NCI-H1930 (cell line): ENCODE measurements at places on chromosomes 5 and 9.

DNA sequence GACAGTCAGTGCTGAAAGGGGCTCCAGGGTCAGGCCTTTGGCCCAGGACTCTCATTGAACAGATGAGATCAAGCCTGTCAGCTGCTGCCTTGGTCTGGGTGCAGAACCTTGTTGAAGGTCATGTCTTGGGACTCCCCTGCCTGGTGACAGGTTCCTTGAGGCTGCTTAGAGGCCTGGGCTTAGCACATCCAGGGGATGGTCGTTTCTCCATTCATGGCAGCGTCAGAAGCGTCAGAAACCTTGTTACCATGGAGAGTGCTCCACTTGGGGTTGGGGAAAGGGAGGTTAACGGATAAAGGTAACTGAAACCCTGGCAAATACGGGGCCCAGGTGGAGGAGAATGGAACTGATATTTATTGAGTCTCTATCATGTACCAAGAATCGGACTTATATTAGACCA, 8.8 kb downstream of the ARPC5L start:
- no peak for DNase-seq

- DNase-seq, result no peak
Measured at GRCh38 chr9:125405938-125406809, 144.5 kb downstream of the GAPVD1 start.

- no peak for DNase-seq
Measured at GRCh38 chr9:28518439-28518838, 945.2 kb upstream of the C9orf72 start.

DNA sequence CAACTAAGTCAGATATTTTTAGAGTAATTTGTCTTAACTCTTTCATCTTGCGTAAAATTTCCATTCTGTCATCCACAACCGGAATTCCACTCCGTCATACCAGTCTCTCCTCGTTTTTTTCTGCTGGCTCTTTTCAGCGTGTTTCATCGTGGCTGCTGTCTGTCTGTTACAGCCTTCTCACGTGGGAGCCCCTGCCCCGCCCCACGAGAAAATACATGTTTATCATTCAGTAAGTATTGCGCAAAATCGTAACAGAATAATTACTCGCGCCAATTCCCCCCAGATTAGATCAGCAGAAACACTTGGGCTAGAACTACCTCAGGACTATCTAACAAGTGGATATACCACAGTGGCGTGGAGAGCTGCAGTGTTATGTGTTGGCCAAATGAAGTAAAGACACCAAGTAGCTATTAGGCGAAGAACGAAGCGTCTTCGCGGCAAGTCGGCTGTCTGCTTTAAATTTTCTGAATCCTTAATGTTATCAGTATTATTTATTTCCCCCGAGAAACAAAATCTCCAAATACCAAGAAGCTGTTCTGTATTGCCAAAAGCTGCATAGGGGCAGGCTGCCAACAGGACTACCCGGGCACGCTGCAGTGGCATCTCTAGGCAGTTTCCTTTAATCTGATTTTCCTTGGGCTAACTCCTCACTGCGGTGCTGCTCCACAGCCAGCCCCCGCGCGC, 566 bp upstream of the FOCAD start:
- DNase-seq, result no peak

DNA sequence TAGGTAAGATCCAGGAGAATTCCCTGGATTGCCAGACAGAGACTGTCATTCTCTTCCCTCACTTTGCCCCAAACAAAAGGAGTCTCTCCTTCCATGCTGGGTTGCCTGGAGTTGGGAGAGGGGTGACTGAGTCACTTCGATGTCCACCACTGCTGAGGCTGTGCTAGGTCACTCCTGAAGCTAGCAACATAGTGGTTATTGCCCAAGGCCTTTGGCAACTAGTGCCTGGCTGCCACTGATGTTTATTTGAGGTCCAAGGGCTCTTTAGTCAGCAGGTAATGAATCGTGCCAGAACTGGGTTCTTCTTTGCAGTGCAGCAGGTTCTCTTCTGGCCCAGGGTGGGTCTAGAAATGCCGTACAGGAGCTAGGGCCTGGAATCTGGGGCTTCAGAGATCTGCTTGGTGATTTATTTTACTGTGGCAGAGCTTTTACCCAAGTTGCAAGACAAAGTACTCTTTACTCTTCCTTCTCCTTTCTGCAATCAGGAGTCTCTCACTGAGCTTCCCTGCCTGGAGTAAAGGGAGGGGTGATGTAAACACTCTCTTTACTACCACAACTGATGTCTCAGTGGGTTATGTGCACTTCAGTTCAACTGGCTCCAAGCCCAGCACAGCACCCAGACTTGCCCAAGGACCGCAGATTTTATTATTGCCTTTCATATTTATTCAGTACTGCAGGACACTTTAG, 155.7 kb upstream of the SH3GL2 start:
- no peak for DNase-seq

- DNase-seq, result peak; percentile 31
Measured at GRCh38 chr5:179907556-179908324, at the start of gene TBC1D9B. Gene TBC1D9B (minus strand): TSS chr5:179907897. CDS start chr5:179907821, 76 bp downstream.

GRCh38 chr5:17218353-17219005, 1.0 kb downstream of the BASP1 start:
- DNase-seq, result no peak

DNA sequence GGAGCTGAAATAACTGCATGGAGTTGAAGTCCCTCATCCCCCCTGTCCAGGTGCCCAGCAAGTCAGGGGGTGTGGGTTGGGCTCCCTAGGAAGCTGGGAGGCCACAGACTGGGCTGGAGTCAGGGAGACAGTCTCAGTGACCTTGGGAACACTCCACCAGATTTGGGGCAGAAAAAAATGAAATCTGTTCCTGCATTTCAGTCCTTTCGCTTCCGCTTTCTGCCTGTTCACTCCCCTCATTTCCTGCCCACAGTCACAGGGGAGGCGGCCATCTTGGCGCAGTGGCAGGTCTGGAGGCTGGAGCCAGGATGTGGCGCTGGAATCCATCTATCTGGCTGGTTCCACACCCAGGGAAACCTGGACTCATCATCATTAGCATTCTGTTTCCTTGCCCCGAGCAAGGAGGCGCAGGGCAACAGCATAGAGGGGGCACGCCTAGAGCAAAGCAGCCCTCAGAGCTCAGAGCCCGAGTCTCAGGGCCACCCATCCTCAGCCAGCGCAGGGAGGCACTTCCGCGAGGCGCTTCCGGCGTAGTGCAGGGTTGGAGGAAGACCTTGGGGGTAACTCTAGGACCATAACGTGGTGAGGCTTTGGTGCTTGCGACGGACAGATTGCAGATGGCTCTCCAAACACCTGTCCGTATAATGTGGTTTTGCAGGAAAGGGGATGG, 86.2 kb upstream of the HSPA9 start:
- no peak for DNase-seq

DNA sequence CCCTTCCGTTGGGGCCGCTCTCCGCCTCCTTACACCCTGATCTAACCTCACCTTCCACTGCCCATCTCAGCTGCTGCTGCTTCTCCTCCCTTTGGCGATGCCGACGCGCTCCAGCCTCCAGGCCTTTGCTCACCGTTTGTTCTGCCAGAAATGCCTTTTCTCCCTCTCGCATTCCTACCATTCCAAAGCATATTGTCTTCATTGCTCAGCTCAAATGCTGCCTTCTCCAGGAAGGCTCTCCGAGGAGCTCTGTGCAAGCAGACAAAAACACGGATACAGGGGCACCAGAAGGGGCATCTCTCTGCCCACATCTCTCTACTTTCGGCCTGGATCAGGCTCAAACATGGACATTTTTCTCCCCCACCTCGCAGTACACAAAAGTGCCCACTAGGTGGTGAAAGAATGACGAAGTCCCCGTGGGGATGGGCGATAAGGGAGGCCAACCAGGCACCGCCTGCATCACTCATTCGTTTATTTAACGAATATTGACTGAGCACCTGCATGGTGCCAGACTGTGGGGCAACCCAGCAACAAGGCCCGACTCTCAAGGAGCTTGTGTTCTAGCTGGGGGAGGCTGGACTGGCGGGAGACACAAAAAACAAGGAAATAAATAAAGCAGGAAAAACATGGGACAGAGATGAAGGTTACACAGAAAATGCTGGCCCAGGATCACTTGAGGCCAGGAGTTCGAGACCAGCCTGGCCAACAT, 7.3 kb upstream of the GRHPR start:
- peak; percentile 63 for DNase-seq

GRCh38 chr5:166338801-166339200, 1952.6 kb upstream of the WWC1 start:
- DNase-seq, result no peak

DNA sequence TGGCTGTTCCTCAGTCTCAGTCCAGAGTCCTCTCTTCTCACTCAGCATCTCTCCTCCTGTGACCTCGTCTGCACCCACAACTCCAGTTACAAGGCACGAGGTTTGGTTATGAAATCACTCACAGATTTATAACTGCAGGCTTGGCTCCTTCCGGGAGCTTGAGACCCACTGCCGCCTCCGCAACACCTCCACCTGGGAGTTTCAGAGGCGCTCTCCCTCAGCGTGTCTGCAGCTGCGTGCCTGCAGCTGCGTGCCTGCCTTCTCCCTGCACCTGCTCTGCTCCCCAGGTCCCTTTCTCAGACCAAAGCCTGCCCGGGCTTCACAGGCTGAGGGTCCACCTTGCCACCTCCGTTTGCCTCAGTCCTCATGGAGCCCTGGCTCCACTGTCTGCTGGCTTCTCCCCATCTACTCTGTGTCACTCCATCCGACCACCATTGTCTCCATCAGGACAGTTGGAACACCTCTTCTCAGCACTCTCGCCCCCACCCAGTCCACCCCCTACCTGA, 51.5 kb downstream of the HRH2 start:
- DNase-seq, result no peak

DNA sequence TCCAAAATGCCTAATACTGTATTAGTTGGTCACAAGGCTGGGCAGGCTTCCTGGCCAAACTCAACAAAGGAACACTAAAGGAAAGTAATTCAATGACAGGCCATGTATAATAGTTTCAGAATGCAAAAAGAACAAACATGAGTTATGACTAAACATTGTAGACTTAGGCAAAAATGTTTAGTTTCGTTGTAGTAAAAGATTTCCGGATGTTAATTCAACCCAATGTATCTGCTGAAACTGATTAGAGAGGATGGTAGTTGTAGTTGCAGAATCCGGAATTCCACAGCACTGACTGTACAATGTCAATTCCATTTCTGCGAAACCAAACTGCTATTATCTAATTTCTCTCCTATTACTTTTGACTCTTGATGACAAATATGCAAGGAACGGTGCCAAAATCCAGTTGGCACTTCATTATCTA, 117.9 kb upstream of the FST start:
- DNase-seq, result no peak

GRCh38 chr5:178241231-178241663, 8.6 kb upstream of the PHYKPL start:
- DNase-seq, result no peak

DNA sequence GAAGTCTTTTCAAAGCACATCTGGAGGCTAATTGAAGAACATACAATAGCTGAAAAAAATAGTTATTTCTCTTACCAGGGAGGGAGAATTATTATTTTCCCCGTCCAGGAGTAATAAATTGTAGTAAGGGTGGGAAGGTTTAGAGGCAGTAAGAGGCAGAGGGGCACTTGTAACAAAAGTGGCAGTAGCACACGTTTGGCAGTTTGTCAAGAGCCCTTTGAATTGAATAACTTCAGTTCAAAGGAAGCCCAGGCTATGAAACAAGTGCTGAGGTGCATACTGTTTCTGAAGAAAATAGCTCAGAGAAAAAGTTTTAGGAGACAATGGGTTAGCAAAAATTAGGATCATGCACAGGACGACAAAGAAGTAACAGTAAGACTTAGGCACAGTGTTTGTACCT, 451.3 kb downstream of the LRRC70 start:
- no peak for DNase-seq

DNA sequence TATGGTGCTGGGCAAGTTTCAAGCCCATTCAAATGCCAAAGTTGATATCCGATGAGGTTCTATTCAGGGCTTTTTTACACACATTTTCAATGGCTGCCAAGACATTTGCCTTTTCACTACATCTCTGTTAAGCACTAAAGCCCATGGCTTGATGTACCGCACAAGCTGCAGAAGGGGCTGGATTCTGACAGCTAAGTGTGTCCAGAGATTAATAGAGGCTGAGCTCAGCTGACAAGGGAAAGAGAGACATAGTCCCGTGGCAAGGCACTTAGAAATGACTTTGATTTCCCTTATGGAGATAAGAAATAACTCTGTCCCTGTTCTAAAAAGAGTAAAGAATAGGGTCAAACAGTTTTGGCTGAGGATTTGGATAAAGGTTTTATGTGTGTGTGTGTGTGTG, 198.6 kb downstream of the DMRT2 start:
- DNase-seq, result no peak

DNA sequence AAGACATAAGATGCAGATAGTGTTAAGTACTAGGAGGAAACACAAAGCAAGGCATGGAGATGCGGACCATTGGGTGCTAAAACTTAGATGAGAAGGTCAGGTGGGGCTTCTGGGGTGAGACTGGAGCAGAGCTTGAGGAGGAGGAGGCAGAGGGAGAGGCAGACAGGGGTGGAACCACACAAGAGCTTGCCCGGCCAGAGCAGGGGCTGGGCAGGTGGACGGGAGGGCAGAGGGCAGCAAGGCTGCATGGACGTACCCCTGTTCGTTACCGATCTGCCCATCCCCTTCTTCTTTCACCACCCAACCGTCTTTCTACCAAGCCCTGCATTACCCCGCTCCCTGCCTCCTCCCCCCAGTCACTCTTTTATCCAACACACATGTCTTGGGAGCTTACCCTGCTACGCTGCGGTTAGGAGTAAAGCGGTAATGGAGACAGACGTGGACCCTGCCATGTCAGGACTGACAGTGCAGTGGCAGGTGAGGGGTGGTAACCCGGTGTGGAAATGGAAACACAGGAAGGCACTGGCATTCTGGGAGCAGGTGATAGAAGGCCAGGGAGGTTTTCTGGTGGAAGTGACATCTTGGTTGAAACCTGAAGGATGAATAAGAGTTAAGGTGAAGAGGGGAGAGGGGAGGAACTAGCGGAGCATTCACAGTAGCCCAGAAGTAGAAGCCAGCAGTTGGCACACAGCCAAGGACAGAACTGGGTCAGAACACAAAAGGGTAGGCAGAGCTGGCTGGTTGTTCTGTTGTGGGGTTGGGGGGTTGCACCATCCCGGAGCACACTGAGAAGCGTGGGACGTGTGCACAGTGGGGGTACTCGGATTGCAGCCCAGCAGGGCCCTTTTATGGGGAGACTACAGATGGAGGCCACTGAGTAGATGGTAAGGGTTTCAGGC, 167.2 kb downstream of the CACNA1B start:
- no peak for DNase-seq

- DNase-seq, result no peak
Measured at GRCh38 chr9:77386187-77386586, 208.9 kb downstream of the VPS13A start.
